Thoracic aorta (tissue), 2 donors: ENCODE measurements at places on chromosomes 11 and 22.

DNA sequence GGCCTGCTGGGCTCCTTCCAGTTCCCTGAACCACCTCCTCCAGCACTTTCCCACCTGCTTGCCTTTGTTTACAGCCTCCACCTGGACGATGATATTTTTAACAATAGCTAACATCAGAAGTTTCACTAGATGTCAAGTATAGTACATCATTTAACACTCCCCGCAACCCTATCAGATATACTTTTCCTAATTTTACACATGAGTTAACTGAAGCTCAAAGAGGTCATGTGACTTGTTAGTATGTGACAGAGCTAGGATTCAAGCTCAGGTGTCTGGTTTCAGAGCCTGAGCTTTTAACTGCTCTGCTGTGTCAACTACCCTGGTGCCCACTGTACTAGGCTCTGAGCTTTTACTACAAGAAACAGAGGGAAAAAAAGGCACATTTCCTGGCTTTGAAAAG is 14.3 kb upstream of the HPX start:
- DNase-seq: no peak

- peak; percentile 47 for DNase-seq
Observed at GRCh38 chr11:111913997-111914396, 1.5 kb downstream of the HSPB2 start.

DNA sequence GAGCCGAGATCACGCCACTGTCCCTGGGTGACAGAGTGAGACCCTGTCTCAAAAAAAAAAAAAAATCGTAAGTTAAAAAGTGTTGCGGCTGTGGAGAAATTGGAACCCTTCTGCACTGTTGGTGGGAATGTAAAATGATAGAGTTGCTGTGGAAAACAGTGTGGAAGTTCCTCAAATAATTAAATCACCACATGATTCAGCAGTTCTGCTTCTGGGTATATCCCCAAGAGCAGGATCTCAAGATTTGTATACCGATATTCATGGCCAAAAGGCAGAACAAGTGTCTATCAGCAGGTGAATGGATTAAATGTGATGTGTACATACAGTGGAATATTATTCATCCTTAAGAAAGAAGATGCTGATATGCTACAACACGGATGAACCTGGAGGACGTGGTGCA is 3.8 kb downstream of the SELENOO start:
- DNase-seq: no peak

- no peak for DNase-seq
Observed at GRCh38 chr11:111612224-111612623, 10.0 kb downstream of the SIK2 start.

GRCh38 chr11:47186700-47187695 is 764 bp upstream of the PACSIN3 start:
- DNase-seq: no peak

DNA sequence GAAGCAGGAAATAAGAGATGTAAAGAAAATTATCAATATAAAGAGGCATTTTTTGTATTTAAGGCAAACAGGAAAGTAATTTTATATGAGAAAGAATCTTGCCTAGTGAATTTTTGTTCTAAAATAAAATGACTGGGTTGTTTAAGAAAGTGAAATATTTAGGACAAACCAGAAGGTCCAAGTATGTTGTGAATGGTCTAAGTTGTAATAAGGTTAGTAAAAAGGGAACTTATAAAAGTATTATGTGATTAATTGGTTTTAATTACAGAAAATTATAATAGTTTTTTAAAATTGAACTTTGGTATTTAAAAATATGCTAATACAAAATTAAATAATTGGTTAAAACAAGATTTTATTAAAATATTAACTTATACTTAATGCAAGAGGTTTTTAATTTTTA is 26.6 kb upstream of the EI24 start:
- no peak for DNase-seq

GRCh38 chr11:35160246-35160824 is 21.4 kb downstream of the CD44 start:
- no peak for DNase-seq

- no peak for DNase-seq
Observed at GRCh38 chr11:72634016-72634415, 40.2 kb downstream of the PDE2A start.

- no peak for DNase-seq
Observed at GRCh38 chr11:12496181-12497025, 119.0 kb downstream of the PARVA start.

DNA sequence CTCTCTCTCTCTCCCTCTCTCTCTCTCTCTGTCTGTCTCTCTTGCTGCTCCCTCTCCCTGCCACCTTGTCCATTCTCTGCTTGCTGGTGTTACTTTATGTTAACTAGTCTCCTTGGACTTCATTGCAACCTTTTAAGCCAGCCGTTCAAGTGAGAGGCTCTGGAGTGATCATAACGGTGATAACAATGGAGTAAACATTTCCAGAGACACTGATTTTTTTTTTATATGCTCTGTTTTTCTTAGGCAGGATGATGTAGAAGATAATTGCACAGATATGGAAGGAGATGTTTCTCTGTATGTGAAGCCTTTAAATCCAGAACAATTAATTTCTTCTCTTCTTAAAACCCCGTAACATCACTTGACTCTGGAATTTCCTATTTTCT is 287.7 kb downstream of the TMEM135 start:
- no peak for DNase-seq

DNA sequence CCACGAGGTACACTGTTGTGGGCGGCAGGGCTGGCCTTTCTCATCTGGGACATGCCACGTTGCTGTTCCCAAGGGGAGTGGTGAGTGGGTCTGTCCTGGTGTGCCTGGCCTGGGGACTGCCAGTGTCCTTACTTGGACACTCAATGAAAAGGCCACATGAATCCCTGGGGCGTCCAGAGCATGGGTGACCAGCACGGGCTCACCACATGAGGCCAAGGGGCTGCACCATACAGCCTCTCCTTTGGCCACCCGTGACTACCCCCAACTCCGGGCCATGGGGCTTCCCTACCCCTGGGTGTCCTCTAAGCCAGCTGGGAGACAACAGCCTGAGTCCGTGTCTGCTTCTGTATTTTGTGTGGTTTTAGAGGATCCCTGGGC is 20.2 kb upstream of the TXNRD2 start:
- no peak for DNase-seq

DNA sequence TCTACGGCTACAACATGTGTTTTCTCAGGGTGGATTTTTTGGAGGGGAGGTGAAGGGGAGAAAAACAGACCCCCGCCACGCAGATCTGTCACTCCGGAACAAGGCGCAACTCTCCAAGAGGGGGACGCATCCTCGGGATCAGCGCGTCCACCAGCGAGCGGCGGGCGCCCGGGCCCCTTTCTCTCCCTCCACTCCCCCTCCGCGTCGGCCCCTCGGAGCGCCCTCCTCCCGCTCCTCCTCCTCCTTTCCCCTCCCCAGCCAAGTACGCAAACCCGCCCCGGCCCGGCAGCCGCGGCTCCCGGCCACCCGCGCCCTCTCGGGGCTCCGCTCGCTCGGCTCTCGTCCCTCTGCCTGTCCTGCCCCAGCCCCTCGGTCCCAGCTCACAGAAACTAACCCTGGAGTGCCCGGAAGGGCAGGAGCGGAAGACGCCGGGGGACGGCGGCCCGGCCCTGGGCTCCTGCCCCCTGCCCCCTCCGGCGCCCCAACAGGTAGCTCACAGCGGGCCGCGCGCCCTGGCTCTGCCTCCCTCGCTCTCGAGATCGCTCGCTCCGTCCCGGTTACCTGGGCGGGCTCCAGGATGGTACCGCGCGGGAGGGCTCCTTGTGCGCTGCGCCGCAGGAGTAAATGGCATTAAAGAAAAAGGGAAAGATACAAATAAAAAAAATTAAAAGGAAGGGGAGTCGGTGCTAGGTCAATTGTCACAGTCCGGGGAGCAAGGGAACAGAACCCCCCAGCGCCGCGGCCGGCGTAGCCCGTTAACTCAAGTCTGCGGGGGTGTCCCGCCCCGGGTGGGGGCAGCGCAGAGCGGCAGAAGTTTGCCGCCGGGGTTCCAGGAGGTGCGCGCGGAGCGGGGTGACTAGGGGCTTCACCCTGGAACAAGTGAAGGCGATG is 131.4 kb upstream of the C11orf58 start:
- no peak for DNase-seq

DNA sequence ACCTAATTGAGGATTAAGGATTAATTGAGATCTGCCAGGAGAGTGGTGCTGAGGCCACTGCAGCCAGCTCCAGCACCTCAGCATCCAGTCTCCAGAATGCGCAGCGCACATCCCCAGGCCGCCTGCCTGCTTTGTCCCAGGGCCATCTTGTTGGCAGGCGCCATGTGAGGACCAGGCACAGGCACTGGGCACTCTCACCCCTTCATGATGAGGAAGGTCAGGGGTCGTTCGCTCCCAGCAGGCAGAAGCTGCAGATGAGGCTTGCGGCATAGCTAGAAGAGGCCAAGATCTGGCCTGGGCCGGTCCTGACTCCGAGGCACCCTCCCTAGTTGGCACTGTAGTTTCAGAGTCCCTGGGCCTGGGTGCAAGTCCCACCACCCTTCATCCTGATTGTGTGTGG is 6.4 kb downstream of the CABP2 start:
- no peak for DNase-seq

DNA sequence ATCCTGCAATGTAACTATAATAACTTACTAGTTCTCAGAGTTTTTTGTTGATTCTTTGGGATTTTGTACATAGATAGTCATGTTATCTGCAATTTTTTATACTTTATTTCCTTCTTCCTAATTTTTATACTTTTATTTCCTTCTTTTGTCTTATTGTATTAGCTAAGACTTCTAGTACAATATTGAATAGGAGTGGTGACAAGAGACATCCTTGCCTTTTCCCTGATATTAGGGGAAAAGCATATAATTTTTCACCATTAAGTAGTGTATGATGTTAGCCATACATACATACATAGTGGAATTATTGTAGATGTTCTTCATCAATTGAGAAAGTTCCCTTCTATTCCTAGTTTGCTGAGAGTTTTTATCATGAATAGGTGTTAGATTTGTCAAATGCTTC is 27.8 kb upstream of the CLTCL1 start:
- no peak for DNase-seq

DNA sequence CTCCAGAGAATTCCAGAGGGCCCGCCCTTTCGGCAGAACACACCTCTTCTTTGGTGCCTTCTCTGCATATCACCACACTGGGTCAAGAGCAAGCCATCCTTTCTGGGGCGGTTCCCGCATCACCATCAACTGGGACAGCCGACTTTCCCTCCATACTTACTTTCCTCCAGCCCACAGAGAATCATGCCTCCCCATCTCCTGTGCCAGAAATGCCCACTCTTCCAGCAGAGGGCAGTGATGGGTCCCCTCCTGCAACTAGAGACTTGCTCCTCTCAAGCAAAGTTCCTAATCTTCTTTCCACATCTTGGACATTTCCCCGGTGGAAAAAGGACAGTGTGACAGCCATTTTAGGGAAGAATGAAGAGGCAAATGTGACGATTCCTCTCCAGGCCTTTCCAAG is 157.7 kb downstream of the C11orf91 start:
- no peak for DNase-seq

DNA sequence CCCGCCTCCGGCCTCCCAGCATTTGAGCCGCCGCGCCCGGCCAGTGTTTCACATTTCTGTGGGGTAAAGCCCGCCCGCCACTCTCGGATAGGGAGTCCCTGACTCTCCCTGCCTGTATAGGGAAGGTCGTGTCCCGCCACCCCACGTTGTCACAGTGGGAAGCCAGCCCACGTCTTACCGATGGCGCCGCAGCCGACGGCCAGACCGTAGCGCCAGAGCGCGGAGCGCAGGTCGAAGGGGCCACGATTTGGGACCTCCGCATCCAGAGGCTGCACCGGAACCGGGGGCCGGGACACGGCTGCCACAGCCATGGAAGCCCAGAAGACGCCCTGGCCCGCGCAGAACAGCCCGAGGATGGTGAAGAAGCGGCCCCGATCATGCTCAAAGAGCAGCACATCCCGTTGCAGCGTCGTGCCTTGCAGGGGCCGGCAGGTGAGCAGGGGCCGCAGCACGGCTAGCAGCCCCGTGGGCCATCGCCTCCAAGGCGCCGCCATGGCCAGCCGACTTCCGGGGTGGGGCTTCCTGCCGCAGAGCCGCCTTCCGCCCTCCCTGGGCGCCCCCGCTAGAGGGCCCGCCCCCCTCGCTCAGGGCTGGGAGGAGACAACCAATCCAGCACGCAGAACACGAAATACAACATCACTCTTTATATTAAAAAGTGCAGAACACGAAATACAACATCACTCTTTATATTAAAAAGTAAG is at the start of gene TMEM223:
Gene TMEM223, minus strand, starts transcription at position 506 of the 701 bp plus-strand sequence. Its CDS starts 12 bp downstream, at position 494.
- peak; percentile 59 for DNase-seq

DNA sequence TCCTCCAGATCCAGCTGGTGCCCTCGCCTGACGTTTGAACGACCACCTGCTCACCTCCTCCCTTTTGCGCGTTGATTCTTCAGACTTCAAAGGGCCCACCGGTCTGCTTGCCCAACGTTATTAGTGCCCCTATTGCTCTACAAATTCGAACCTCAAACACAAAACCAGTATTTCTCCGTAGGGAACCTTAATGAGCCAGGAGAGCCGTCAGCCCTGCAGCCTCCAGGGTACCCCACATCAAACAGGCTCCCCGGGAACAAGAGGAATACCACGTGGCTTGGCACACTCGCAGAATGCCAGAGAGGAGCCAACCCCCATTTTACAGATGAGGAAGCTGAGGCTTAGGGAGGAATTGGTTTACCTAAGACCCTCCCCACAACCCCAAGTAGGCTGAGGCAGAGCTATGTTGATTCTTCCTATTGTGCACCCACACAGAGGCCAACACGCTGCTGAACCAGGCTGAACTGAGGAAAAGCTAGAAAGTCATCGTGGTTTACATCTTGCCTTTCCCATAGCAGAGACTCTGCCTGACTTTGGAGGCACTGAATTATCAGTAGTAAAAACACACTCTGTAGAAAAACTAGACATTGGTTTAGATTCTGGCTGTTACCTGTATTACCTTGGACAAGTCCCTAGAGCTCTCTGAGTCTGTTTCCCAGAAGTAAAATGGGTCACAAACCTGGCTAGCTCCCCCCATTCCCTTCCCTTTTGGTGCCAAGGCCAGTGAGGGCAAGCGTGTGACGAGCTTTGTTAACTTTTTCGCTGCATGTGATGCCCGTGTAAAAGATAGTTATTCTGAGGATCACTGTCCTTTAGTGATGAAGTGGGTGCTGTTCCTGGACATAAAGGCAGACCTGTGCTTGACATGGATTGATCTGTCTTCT is 764 bp downstream of the TKFC start:
- no peak for DNase-seq

GRCh38 chr11:126711977-126712625 is 288.5 kb downstream of the KIRREL3 start:
- no peak for DNase-seq

GRCh38 chr22:40939202-40939601 is 12.0 kb upstream of the RBX1 start:
- no peak for DNase-seq

DNA sequence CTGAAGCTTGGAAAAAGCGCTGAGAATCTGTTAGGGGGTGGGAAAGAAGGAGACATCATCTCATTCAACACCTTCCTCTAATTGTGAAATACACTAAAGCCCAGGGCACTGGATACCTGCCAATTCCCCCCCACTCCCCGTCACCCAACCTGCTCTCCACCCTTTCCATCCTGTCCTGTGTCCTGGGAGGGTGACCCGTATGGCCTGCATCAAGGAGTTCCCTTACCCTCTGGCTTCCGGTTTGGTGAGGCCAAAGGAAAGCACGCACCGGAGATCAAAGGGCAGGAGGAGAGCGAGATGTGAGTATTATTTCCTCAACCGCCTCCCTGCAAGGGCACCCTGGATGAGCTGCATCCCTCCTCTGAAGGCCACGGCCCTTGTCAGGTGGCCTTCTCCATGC is 65.0 kb upstream of the PTPRJ start:
- DNase-seq: no peak
